Uterus (tissue), 4 donors: ENCODE measurements at places on chromosomes 6 and 20. TPM values are rescaled to one million over a fixed set of nuclear protein-coding genes. Genes with fewer than 3 reads are reported as not detected.

- DNase-seq = no peak
Measured at GRCh38 chr6:165218829-165219228, 90.6 kb downstream of the C6orf118 start.

GRCh38 chr20:17635332-17636244 is 46.5 kb downstream of the RRBP1 start:
- peak; percentile 67 for DNase-seq

The CDC40 gene
- 21.8 TPM for total RNA-seq

The ERVFRD-1 gene
- total RNA-seq = 0.21 TPM

The PTK6 gene
- total RNA-seq = not detected

The CRISP3 gene
- total RNA-seq = not detected
